ENCODE measurements at places on chromosomes 13 and 19.

DNA sequence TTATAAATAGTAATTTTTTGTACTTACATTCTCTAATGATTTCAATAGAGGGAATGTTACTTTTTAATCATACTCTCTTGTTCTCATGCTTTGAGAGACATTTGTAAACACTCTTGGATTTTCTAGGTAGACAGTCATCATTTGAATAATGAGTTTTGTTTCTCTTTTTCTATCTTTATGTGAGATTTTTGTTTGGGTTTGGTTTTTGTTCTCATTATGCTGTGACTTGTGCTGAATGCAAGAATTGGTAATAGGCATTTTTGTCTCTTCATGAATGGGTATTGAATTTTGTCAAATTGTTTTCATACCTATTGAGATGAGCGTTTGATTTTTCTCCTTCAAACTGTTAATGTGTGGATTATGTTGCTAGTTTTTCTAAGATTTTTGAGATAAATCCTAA lies 56.8 kb upstream of the GPR183 start:
- DNase-seq = no peak

- no peak for DNase-seq
Observed at GRCh38 chr13:44195245-44195644, 178.4 kb upstream of the SERP2 start.

- no peak for DNase-seq
Observed at GRCh38 chr13:94707400-94708021, 4.8 kb downstream of the SOX21 start.

- DNase-seq = no peak
Observed at GRCh38 chr13:36293497-36293896, 4.1 kb downstream of the CCDC169 start.

DNA sequence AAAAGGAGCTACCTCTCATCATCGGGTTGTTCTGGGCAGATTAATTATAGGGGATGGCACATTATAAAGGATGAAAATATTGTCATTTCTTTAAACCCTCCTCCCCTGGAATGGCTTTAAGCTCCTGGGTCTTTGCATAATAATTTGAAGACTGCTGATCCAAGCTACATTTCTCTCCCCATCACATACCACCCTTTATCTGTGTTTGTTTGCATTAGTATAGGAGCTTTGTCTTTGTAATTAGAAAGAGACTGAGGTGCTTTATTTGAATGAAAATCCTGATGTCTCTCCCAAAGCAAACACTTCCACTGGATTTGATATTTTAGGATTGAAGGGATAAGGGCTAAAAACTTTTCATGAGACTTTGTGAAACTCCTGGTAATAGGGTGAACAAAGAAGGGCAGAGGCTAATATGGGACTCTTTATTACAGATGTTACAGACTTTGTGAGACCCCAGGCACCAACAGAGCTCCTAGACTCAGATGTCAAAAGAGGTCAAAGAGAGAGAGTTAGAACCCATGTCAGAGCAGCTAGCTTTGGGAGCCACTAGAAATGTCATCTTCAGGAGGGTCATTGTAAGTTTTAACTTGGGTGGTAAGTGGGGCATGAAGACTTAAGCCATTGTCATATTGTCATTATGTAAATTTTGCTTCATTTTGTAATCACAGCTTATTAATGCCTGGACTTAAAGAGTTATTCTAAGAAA lies 75.3 kb upstream of the RXFP2 start:
- no peak for DNase-seq

DNA sequence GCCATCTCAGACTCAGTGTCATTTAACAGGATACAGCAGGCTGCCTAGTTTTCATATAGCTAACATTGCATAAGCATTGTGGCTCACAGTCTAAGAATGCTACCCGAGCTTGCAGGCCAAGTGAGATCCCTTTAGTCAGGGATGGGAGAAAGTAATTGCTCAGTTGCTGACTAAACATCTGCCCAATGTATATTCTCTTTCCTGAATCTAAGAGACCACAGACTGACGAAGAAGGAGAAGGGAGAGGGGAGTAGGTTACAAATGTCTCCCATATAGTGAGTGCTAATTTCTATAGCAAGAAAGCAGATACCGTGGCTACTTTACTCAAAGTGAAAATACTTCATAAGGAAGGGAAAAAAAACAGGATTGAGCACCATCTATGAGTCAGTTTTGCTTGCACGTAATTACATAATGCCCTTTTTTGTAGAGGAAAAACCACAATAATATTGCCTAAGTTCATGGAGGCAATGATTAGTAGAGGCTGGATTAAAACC lies 453.9 kb downstream of the COG6 start:
- DNase-seq = peak; percentile 93

- no peak for DNase-seq
Observed at GRCh38 chr19:46603752-46604231, 2.7 kb downstream of the CALM3 start.

- DNase-seq = no peak
Observed at GRCh38 chr13:32734511-32734910, 148.3 kb downstream of the PDS5B start.

DNA sequence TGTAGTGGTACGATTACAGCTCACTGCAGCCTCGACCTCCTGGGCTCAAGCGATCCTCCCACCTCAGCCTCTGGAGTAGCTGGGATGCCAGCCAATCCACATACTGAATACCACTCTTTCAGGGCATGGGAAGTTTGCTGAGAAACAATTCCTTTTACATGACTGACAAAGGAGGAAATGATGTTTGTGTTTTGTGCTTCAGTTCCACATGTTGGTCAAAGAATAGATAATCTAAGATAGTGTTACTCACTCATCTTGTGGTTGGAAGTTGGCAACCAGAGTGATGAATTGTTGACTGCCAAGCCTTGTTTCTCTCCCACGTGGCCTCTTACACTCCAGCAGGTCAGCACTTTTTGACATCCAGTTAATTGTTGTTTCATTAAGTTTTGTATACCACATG lies 7.6 kb downstream of the MBD3L2B start:
- DNase-seq = no peak

DNA sequence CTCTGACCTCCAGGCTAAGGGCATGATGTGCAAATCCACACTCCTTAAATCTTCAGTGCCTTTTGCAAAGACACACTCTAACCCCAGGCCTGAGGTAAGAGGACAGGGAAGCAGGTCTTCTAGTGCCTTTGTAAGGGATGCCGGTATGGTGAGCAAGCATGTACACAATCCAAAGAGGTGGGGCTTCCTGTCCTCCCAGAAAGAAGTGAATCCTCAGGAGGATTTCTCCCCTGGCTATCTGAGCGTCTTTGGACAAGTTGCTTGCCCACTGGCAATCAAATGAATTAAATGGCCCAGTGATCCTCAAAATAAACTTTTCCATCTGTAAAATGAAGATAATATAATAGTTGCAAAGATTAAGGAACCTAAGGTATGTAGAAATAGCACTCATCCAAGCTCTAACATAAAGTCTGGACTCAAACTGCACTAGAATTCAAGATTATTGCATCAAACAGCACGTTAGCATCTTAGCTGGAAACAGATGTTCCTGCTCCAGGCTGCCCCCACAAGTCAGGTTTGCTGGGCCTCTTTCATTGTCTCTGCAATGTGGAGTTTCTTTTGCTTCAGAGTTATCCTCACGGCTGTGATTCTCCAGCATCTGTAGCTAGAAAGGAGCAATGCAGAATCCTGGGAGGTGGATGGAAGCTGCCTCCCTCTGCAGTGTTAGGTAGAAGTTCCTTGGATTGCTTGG lies 249.6 kb downstream of the TSHZ3 start:
- DNase-seq = peak; percentile 12
